ENCODE measurements at places on chromosomes 2 and 18.

- DNase-seq = no peak
Measured at GRCh38 chr2:217825469-217826235, 177.1 kb downstream of the TNS1 start.

- no peak for DNase-seq
Measured at GRCh38 chr2:2146969-2147900, 183.8 kb downstream of the MYT1L start.

DNA sequence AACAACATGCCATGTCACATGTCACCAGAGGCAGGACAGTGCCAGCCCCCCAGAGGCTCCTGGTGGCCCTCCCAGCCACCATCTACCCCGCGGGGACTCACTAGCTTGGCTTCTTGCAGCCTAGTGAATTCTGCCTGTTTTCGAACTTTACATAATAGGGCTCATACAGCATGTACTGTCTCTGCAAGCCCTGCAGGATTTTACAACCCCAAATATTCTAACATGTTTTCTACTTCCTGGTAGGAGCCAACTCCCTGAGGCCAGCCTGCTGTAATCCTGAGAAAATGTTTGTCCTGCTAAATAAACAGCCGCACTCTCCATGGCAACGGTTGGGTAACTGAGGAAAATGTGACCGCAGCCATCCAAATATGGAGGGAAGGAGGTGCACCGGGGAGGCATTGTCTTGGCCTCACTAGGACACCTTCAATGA, 2.7 kb downstream of the PER2 start:
- no peak for DNase-seq

DNA sequence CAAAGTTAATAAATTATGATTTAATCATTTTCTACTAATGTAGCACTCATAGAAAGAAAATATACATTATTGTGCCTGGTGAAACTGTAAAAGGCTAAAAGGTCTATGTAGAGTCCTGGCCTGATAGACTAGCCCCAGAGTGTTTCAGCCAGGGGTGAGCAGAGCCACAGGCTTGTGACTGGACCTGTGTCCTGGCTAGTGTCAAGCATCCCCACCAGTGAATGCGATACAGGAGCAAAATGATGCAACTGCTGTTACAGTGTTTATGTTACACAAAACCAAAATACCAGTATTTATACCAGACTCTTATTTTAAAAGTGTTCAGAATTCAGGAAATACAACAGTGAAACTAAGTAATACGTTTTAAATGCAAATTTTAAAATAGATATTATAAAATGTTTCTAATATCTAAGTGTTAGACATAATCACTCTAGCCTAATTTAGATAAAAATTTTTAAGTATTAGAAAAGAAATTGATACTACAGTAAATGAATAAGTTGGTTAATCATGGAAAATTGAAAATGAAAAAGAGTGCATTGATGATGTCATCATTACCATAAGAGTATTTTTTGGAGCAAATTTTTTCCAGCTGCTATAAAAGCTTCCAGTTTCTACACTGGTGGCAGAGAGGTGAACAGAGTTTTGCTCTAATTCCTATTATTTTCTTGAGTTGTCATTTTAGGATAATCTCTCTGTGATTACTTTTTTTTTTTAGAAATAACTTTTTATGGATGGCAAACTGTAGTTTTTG, 6.2 kb upstream of the TSPYL6 start:
- no peak for DNase-seq

GRCh38 chr2:156343940-156344301, 11.4 kb upstream of the NR4A2 start:
- DNase-seq = no peak

- DNase-seq = no peak
Measured at GRCh38 chr2:20662308-20662937, 4.5 kb upstream of the GDF7 start.

- no peak for DNase-seq
Measured at GRCh38 chr2:158498749-158499136, 42.0 kb downstream of the PKP4 start.

- DNase-seq = no peak
Measured at GRCh38 chr18:49911427-49911826, 98.1 kb upstream of the ACAA2 start.

GRCh38 chr2:197360744-197361156, 50.2 kb upstream of the ANKRD44 start:
- DNase-seq = no peak

- DNase-seq = no peak
Measured at GRCh38 chr2:238938401-238939055, 90.6 kb downstream of the TWIST2 start.

GRCh38 chr2:184890311-184890710, 292.0 kb downstream of the ZNF804A start:
- DNase-seq = no peak

All from stimulated activated CD8-positive, alpha-beta memory T cell treated with anti-CD3 and anti-CD28 coated beads, Interleukin-12 subunit alpha, Interleukin-12 subunit beta, amount 100 ng/mL, for 4 hours (primary cell).